Prostate gland (tissue), 2 donors: ENCODE measurements at places on chromosomes 13 and 19. TPM values are rescaled to one million over a fixed set of nuclear protein-coding genes. Genes with fewer than 3 reads are reported as not detected.

Gene KLF1
- not detected for total RNA-seq

Gene PTH2
- not detected for total RNA-seq

Gene HIPK4
- 2.6 TPM for total RNA-seq

Gene ADAMTSL5
- 0.82 TPM for total RNA-seq
